ENCODE measurements at places on chromosomes 2 and 18.

GRCh38 chr2:190950566-190950991 is 63.4 kb downstream of the STAT1 start:
- DNase-seq, result no peak

DNA sequence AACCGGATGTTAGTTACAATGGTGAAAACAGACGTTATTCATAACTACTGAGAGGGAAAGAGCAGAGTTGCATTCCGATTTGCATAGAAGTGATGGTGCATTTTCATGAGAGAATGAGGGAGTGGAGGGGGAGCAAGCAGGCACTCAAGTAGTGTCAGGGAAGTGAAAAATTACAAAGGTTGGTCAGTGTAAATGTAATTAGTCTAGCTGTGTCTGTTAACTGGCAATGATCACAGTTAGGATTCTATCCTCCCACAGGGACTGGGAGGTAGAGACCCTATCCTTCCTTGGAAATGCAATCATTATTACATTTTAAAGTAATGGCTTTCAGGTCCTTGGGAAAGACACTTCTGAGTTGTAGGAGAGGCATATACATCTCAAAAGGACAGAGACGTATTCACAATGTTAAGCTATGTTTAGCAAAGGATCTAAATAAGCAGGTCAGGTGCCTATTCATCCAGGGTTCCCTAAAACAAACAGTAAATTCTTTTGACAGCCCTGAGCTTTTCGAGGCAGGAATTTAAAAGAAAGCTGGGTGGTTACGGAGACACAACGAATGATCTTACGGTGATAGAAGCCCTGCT is 1671.8 kb upstream of the DDX18 start:
- no peak for DNase-seq

- DNase-seq, result no peak
Observed at GRCh38 chr18:67108894-67109293, 407.6 kb downstream of the DSEL start.

DNA sequence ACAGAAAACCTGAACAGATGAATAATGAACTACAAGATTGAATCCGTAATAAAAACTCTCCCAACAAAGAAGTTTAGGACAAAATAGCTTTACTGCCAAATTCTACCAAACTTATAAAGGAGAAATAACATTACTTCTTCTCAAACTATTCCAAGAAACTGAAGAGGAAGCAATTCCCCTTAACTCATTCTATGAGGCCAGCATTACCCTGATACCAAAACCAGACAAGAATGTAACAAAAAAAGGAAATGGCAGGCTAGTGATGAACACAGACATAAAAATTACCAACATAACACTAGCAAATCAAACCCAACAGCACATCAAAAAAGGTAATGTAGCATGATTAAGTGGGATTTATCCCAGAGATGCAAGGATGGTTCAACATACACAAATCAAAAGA is 213.7 kb upstream of the FOSL2 start:
- DNase-seq, result no peak

DNA sequence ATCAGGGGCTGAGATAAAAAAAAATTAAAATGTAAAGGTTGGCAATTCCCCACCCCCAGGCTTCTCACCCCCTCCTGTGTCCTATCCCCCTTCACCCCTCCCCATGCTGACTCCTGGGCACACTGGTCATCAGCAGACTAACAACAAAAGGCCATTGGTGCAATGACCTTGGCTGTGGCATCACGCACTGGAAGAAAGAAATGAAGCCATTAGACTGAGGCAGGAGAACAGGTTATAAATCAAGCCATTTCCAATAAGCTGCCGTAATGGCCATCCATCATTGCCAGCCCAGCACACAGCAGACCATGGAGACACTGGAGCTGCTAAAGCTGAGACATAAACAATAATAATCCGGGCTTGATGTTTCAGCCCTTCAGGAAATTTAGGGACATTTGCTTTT is 342.4 kb upstream of the ETAA1 start:
- no peak for DNase-seq

DNA sequence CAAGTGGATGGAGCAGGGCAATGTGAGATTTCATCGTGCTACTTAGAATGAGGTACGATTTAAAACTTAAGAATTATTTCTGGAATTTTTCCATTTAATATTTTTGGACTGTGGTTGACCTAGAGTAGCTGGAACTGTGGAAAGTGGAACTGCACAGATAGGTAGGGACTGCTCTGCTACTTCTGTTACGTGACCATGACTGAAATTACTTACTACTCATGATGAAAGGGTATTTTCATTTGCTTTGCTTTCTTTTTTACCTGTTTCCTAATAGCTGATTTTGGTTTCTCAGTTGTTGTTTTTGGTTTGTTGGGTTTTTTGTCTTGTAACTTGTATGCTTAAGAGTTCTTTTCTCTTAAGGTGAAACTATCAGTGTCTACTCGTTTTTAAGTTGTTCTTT is 11.4 kb downstream of the UBE2E3 start:
- no peak for DNase-seq

DNA sequence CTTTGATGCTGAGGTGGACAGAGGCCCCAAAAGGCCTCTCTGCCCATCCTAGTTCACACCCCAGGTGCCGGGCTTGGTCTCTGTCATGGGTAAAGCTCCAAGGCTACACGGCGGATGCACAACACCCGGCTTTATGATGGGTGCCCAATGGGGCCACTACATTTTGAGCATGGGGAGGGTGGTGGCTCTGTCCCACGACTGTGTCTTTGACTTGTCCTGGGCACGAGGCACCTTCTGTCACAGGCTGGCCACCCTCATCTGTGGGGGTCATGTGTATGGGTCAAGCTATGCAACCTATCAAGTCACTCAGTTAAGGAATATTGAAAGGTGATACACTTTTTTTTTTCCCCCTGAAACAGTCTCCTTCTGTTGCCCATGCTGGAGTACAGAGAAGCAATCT is 63.7 kb downstream of the EDAR start:
- no peak for DNase-seq

DNA sequence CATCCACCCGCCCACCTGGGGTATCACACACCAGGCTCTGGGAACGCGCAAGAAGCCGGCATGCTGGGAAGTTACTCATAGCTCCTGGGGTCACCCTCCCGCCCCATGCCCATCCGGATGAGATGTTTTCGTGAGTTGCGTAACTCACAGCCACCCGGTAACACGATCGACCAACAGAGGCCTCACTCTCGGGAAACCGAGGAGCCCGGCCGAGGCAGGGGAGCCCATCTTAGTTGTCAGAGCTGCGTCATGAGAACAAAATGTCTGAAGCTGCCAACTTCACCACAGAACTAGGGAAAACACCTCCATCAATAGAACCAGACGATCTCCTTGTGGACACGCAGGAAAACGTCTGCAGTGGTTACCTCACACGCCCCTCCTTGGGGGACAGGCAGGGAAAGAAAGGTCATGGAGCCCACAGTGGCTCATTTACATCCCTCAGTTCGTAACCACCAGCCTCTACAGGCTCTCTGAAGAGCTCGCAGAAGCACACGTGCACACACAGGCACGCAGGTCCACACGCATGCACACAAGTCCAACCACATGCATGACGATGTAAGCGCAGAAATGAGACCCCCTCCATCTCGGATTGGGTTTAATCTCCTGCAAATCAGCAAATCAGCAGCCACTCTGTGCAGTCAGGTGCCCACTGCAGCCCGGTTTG is 26.2 kb downstream of the ADI1 start:
- DNase-seq, result no peak

GRCh38 chr2:177344316-177344715 is 48.3 kb upstream of the AGPS start:
- DNase-seq, result no peak

- DNase-seq, result no peak
Observed at GRCh38 chr2:118121101-118121500, 32.8 kb downstream of the INSIG2 start.

DNA sequence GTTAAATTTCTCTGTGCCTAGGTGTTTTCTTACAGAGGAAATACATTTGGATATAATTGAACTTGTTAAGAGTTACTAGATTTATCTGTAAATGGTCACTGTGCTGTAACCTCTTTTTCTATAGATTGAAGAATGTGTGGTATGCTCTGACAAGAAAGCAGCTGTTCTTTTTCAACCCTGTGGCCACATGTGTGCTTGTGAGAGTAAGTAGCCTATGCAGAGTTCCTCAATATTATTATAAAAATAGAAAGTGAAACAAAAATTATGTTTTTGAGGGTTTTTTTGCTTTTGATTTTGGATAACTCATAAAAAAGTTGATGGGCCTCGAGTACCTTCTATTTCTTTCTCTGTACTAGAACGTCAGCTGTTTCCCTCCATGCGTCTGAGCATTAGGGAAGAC is 112.4 kb downstream of the MIB1 start:
- no peak for DNase-seq

DNA sequence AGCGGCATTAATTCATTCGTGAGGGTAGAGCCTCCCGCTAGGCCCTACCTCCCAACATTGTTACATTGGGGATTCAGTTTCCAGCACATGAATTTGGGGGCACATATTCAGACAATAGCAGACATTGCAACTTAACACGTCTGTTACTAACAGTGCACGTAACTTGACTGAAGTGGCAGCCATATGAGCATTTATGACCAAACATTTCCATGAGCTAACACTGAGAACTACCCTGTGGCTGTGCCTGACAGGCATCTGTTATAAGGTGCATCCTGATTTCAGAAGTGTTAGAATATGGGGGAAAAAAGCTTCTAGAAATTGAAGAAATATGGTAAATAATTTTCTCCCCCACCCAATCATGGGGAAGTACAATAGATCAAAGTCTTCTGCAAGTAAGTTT is 24.5 kb downstream of the MALT1 start:
- no peak for DNase-seq

- DNase-seq, result no peak
Observed at GRCh38 chr2:172606285-172606684, 50.4 kb downstream of the PDK1 start.

GRCh38 chr2:5898667-5899066 is 206.5 kb downstream of the SOX11 start:
- no peak for DNase-seq

DNA sequence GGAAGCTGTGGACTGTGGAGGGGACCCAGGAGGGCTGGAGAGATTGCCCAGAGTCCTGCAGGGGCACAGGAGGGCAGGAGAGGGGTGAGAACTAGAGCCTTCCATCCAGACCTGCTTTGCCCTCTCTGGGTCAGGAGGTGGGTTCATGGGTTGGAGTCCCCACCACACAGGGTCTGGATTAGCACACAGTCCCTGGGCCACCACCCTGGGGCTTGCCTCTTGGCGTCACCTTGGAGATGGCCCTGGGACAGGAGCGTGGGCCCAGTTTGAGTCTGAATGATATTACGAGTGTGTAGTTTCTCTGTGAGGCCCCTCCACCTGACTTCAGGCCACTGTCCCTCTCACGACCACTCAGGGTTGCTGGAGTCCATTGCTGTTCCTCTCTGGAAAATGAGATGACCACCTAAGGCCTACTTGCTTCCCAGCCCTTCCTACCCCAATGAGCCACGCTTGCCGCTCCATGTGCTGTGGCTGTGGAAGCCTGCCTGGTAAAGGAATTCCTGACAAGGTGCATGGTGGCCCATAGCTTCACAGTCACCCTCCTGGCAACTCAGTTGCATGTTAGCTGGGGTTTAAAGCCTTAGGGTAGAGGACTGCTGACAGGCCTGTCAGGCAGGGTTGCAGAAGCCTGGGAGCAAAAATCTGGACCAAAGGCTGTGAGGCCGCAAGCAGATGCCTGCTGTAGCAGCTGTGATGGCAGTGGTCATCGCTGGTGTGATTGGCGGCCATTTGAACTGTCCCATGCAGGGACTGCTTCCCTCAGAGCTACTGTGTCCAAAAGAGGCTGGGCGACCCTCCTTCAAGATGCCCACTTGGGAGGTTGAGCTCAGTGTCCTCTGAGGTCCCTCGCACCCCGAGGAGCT is 14.2 kb downstream of the ATOH8 start:
- DNase-seq, result no peak

- no peak for DNase-seq
Observed at GRCh38 chr18:22690556-22690955, 242.6 kb upstream of the RBBP8 start.

- DNase-seq, result no peak
Observed at GRCh38 chr2:1701020-1701419, 43.3 kb downstream of the PXDN start.

DNA sequence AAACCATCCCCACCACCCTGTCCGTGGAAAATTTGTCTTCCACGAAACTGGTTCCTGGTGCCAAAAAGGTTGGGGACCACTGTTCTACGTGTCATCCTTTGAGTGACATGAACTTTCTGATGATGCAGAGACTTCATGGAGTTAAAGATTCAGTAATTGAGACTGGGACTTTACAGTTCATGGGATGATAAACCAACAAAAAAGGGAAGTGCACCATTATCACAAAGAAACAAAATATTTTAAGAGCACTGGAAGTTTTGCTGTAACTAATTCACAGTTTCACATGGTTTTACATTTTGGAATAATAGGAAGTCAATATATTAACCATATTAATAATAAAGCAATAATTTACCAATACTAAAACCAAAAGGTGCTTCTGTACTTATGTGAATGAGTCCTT is 126.8 kb downstream of the AQP4 start:
- no peak for DNase-seq

DNA sequence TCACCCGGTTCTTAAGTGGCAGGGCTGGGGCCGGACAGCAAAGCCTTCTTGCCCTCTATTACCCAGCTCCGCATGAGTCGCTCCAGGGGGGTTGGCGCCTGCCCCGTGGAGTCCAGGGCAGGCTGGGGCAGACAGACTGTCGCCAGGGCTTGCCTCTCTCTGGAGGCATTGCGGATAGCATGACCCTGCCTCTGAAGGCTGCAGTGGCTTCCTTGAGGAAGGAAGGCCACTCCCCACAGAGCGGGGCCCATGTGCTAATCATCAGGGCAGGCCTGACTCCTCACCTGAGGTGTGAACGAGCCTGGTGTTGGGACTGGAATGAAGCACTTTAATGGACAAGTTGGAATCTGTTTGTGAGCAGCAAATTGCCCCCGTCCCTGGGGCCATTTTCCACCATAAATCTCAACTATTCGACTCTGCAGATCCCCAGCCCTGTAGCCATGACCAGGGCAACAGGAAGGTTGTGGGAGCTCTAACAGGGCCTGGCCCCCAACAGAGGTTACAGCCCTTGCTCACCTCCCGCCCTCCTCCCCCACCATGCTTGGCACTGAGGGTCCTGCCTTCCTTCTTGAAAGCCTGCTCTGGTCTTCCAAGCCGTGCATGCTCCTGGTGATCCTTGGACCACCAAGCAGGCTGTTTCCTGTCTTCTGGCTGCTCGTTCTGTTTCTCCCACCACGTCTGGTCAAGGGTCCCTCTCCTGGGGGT is 144.9 kb upstream of the HAAO start:
- DNase-seq, result no peak

- no peak for DNase-seq
Observed at GRCh38 chr2:131148426-131148825, 43.3 kb downstream of the PLEKHB2 start.

- no peak for DNase-seq
Observed at GRCh38 chr18:26298107-26298506, 71.9 kb downstream of the TAF4B start.
